ENCODE measurements at places on chromosomes 5 and 9. TPM values are rescaled to one million over a fixed set of nuclear protein-coding genes. Genes with fewer than 3 reads are reported as not detected.

The PRR16 gene
- 5.1 TPM for total RNA-seq

- no peaks in the 10 kb centered on the region for H3K36me3 ChIP-seq
- no peak overlapping the region for H3K27ac ChIP-seq
- H3K27me3 ChIP-seq, result no peaks in the 10 kb centered on the region
These were observed 173.6 kb upstream of the MAP3K1 start for GRCh38 chr5:56641635-56642260.

- H3K4me3 ChIP-seq, result no peak overlapping the region
- H3K36me3 ChIP-seq, result no peaks in the 10 kb centered on the region
- DNase-seq, result no peak
- no peak overlapping the region for H3K27ac ChIP-seq
- H3K27me3 ChIP-seq, result no peaks in the 10 kb centered on the region
These were observed 55.8 kb upstream of the RANBP3L start for GRCh38 chr5:36357391-36357975.

- no peaks in the 10 kb centered on the region for H3K27me3 ChIP-seq
- H3K27ac ChIP-seq, result no peak overlapping the region
- no peak overlapping the region for H3K4me3 ChIP-seq
- no peaks in the 10 kb centered on the region for H3K4me1 ChIP-seq
- H3K36me3 ChIP-seq, result no peaks in the 10 kb centered on the region
These were observed 10.5 kb downstream of the ZDHHC12 start for GRCh38 chr9:128713411-128713780.

DNA sequence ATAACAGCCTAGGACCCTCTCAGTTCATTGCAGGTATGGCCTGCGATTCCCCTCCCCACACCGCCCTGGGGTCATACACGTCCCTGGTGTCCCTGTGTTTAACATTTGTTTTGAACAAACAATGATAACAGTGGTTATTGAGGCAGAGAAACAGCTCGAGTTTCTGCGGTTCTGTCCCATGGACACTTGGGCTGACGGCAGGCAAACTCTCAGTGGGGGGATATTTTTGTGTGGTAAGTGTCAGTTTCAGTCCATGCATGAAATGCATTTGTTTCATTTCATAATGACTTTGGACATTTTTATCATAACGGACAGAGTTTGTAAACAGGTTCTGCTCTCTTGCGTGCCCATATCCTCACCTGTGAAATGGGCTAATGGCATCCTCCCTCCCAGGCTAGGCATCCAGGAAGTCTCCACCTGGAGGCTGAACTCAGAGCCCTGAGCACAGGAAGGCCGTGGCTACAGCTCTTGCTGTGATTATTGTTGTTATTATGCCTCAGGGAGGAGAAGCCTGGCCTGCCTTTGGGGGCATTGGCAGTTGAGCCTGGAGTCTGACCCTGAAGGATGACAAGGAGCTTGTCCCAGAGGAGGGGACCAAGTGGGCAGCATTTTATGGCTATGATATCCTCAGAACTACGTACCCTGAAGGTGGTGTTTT lies 190.9 kb downstream of the GADD45G start:
- H3K27ac ChIP-seq, result no peak overlapping the region
- no peaks in the 10 kb centered on the region for H3K27me3 ChIP-seq
- no peaks in the 10 kb centered on the region for H3K4me1 ChIP-seq
- no peak overlapping the region for H3K4me3 ChIP-seq
- no peak for DNase-seq

The SETD9 gene
- 11.4 TPM for total RNA-seq

- H3K27ac ChIP-seq, result no peak overlapping the region
- no peaks in the 10 kb centered on the region for H3K4me1 ChIP-seq
- no peak for DNase-seq
- H3K27me3 ChIP-seq, result no peaks in the 10 kb centered on the region
- H3K36me3 ChIP-seq, result no peaks in the 10 kb centered on the region
- H3K4me3 ChIP-seq, result no peak overlapping the region
These were observed 113.0 kb downstream of the APBA1 start for GRCh38 chr9:69559126-69559525.

DNA sequence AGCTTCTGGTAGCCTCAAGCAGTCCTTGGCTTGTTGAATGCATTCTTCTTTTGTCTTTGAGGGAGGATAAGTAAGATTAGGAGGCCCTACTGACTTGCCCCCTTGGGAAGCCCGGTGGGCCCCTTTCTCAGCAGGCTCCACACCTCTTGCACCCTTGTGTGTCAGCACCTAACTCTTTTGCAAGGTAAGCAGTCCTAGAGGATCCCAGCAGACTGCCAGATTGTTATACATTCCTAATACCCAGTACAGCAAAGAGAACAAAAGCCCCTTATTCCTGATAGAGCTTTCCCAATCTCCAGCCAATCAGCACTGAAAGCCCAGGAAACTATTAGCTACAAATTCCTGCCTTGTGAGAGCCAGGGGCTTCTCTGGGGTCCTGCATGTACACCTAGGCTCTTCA lies 152.8 kb downstream of the RAB3C start:
- no peaks in the 10 kb centered on the region for H3K36me3 ChIP-seq
- no peaks in the 10 kb centered on the region for H3K27me3 ChIP-seq
- no peak overlapping the region for H3K27ac ChIP-seq
- no peaks in the 10 kb centered on the region for H3K4me1 ChIP-seq
- DNase-seq, result no peak
- H3K4me3 ChIP-seq, result no peak overlapping the region

- DNase-seq, result no peak
- H3K4me3 ChIP-seq, result no peak overlapping the region
- peaks cover 19% of the 10 kb centered on the region for H3K4me1 ChIP-seq
- no peaks in the 10 kb centered on the region for H3K36me3 ChIP-seq
These were observed 151.4 kb downstream of the ICE1 start for GRCh38 chr5:5573798-5574380.

The LCN12 gene
- total RNA-seq, result 2.4 TPM

GRCh38 chr5:150579462-150580400 lies 60.7 kb upstream of the SYNPO start:
- no peak overlapping the region for H3K4me3 ChIP-seq
- no peaks in the 10 kb centered on the region for H3K27me3 ChIP-seq
- no peak for DNase-seq
- H3K36me3 ChIP-seq, result no peaks in the 10 kb centered on the region
- H3K27ac ChIP-seq, result no peak overlapping the region
- H3K4me1 ChIP-seq, result no peaks in the 10 kb centered on the region

GRCh38 chr9:131419026-131419614 lies 25.2 kb downstream of the PRRC2B start:
- H3K4me3 ChIP-seq, result no peak overlapping the region
- H3K27me3 ChIP-seq, result no peaks in the 10 kb centered on the region
- no peak for DNase-seq
- H3K27ac ChIP-seq, result peak overlapping the region; percentile 41

- peak overlapping the region; percentile 66 for H3K27ac ChIP-seq
- H3K4me3 ChIP-seq, result no peak overlapping the region
- no peaks in the 10 kb centered on the region for H3K27me3 ChIP-seq
- no peaks in the 10 kb centered on the region for H3K36me3 ChIP-seq
- peaks cover 48% of the 10 kb centered on the region for H3K4me1 ChIP-seq
These were observed 901 bp downstream of the WDR38 start for GRCh38 chr9:124854161-124854560.
